IMR-90 (cell line): ENCODE measurements at places on chromosomes 1 and 21.

- DNase-seq, result no peak
These were observed 7.8 kb downstream of the ZNHIT6 start for GRCh38 chr1:85700422-85700821.

DNA sequence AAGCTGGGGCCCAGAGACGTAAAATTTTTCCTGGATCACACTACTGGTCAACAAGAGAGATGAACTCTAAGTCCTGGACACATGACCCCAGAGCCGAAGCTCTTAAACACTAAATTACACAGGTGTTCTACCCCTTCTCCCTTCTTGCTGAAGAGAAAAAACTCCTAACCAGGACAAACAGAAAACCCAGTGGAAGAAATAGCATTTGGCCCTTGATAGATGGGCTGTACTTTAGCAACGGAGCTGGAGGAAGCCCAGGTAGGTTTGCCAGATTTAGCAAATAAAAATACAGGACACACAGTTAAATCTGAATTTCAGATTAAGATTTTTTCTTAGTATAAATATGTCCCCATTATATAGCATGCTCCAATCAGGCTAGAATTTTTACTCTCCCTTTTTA is 72.7 kb downstream of the DIRAS3 start:
- DNase-seq, result no peak

DNA sequence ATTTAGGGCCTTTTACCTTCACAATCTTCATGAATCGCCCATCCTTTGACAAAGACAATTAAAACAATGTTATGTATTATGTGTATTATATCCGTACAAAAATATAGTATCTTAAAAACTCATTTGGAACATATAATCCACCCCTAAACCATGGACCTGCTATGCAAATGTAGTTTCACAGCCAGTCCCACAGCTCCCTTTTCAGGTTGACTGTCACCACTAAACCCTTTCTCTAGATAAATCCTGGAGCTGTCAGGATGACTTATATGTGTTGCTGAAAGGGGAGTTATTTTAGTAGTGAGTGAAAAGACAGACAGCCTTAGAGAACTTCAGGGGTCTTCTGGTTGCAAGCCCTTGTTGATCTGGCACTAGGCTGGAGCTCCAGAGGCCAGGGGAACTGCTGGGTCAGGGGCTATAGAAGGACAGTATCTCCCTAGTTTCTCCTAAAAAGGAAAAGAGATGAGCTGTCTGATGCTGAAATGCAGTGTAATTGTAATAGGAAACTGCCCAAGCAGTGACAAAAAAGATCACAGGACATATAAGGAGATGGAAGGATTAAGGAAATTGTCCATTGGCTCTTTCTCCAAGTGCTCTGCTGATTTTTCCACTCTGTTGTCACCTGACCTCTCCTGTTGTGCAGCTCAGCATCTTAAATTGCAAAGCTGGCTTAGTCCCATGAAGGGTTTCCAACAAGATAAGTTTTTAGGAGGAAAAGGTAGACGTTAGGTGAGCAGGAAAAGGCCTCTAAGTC is 127.7 kb downstream of the S1PR1 start:
- peak; percentile 9 for DNase-seq

DNA sequence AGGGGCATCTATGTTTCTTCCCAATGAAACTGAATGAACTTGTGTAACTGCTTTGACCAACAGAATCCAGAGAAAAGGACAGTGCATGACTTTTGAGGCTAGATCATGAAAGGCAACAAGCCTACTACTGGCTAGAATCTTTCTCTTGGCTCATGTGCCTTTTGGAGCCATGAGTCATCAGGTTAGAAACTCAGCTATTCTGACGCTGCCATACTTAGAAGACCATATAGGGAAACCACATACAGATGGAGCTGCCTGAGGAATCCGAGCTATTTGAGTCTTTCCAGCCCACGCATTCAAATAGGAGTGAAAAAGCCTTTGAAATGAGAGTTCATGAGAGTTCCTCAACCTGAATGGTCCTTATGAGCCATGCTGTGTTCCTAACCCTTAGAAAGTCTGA is 738.5 kb upstream of the CHRM3 start:
- peak; percentile 100 for DNase-seq

GRCh38 chr1:44962729-44963128 is 23.7 kb downstream of the EIF2B3 start:
- no peak for DNase-seq
